ENCODE measurements at places on chromosomes 5 and 9.

DNA sequence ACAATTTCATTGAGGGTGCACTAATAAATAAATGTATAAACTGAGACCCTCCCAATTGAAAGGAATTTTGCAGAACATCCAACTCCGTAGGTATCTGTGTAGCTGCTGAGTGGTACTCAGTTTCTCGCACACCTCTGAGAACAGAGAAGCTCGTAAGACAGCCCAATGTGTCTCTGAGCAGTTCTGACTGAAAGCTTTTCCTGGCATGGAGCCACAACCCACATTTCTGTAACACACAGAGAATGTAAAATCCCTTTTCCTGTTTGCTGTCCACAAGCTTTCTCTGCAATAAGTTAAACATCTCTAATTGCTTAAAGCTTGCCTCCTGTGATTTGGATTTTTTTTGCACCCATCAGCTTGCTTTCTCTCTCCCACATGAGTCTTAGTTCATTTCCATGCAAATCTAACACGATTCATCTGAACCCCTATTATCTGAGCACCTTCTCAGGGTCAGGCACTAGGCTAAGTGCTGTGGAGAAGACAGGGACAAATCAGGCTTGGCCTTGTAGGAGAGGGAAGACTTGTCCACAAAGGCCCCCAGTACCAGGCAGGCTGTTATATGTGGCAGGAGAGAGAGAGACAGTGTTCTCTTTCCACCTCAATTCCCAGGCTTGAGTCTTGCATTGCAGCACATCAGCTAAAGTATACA is 44.2 kb upstream of the COL15A1 start:
- no peak for DNase-seq

- DNase-seq = no peak
Measured at GRCh38 chr9:95437559-95437958, 79.2 kb downstream of the PTCH1 start.

- DNase-seq = no peak
Measured at GRCh38 chr5:89584339-89584956, 701.5 kb upstream of the MEF2C start.

DNA sequence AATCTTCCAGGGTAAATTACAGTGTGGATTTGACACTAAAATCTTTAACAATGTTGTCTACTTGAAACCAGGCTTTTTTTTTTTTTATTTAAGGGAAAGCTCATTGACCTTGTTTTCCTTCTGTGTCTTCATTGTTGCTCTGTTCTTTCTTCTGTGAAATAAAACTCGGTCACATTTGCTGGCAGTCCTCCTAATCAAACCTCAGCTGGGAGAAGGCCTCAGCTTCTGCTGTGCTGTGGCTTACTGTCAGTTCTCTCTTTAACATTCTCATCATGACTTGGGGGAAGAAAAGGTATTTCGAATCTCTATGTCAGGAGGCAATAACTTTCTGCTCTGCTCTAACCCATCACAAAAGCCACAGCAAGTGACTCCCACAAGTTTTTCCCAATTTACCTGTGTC is 268.9 kb downstream of the ZNF608 start:
- no peak for DNase-seq

DNA sequence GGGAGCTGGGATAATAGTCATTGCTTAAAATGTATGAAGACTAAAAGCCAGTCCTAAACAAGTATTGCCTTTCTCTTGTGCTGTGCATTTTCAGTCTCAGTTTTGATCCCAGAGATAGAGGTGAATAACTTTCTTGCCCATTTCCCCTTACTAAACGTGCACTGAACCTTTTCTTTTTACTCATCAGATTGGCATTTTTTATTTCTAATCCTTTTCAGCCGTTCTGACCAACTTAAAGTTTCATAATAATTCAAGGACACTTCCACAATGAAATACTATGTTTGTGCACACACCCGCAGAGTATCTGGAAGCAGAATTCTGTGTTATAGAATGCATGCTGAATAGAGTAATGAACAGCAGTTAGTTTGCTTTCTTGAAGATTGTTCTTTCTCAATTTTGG is 343.6 kb downstream of the LRRC70 start:
- no peak for DNase-seq

GRCh38 chr5:17666726-17667235 is 32.5 kb downstream of the TAF11L14 start:
- DNase-seq = no peak

GRCh38 chr5:111694133-111694532 is 62.9 kb downstream of the NREP start:
- DNase-seq = no peak

GRCh38 chr5:137481596-137481995 is 17.5 kb downstream of the SPOCK1 start:
- no peak for DNase-seq

GRCh38 chr5:85140471-85140870 is 755.8 kb upstream of the EDIL3 start:
- DNase-seq = no peak

- DNase-seq = no peak
Measured at GRCh38 chr5:74261866-74262265, 378.7 kb downstream of the ENC1 start.

DNA sequence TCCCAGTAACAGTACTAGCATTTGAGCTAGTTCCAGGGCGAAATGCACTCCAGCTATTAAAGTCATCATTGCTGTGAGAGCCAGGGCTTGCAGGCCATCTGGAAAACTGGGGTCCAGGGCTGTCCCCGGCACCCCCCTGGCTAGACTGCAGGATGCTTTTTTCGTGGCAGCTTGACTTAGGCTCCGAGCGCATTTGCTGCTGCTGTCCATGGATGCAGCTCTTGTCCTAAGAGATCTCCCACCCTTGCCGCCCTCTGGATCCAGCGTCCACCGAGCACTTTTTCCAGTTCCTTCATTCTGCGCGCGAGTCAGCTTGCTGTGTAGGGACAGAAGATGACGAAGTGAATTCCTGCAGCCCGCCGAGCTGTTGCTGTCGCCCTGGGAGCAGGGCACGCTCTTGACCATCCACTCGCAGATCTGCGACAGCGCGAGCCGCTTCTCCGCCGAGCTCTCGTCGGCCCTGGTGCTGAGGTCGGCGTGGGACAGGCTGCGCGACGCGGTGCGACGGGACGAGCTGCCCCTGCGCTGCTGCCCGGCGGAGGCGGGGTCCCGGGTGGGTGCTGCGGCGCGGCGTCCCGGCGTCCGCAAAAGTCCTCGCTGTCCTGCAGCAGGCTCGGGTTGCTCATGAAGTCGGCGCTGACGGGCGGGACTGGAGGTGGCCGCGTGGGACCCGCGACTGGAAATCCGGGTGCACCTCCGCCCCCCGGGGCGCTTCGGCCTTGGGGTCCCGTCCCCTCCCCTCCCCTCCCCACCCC is 30.7 kb downstream of the OR2V1 start:
- DNase-seq = peak; percentile 10

DNA sequence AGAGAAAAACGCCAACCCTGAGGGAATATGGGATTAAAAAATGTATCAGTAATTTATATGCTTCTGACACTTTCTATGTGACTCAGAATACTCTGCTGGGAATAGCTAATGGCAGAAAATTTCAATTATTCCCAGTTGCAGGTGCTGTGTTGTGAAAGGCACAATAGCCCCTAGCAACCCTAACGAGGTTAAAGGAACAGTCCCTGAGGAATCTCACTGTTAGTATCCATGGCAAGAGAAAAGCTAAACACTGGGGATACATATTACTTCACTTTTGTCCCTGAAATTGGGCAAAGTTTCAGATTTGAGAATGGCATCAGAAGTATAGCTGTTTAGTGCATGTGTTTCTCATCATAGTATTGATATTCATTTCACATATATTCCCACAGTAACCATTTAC is 555.0 kb downstream of the RAB3C start:
- DNase-seq = no peak

DNA sequence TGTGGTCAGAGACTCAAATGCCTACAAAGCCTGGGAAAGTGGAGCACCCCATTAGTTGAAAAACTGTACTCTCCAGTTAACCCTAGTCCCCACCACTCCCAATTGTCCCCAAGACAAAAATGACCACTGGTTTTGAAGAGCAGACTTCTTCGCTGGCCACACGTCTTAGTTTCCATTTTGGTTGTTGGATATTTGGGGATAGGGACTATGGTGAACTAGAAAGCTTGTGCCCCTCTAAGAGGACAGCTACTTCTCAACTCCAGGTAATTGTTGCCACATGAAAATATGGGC is 109.4 kb upstream of the SPRY4 start:
- no peak for DNase-seq

DNA sequence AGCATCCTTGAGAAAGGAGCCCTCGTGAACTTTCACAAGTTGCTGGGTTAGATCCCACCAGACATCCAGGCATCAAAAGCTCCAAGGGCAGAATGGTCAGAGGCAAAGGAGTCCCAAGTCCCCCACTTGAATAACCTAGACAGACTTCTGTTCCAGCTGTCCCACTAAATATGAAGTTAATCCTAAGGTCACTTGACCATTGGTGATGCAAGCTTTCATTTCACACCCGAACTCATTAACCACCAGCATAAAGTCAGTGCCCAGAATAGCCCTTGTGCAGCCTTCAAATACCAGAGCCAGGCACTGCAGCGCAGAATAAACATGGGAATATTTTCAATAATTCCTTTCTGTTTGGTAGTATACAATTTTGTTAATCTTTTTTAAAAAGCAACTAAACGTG is 28.9 kb downstream of the OXCT1 start:
- DNase-seq = no peak

DNA sequence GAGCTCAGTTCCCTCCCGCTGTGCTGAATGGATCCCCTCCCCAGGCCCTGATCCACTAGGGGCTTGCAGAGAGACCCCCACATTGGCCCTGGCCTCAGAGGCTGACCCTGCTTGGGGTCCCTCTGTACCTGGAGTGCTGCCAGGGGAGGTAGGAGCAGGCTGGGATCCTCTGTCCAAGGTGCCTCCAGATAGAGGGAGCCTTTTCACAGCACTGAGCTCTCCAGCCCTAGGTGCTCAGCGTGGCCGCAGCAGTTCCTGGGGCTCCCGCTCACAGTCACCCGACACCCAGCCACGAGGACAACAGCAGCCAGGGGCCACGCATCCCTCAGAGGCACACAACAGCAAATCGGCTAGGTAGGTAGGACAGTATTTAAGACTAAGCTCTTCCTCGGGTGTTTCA is 62.2 kb upstream of the IRX2 start:
- no peak for DNase-seq

DNA sequence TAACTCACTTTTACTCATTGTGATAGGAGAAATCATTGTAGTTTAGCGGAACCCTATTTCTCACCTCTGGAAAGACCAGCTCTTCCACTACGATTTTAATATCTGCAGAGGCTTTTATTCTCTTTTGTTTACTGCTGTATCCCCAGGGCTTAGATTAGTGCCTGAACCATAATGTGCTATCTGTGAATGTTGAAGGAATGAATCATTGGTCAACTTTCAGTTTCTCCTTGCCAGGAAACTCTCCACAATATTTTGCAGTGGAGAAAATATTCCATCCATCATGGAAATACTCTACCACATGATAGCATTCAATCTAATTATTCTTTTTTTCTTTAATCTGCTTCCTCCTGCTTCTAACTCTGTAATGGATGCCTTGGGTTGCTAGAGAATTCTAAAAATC is 263.5 kb upstream of the PTPRD start:
- DNase-seq = no peak

- DNase-seq = no peak
Measured at GRCh38 chr9:89720696-89721175, 115.9 kb downstream of the GADD45G start.

- no peak for DNase-seq
Measured at GRCh38 chr5:14750712-14751111, 86.2 kb downstream of the OTULIN start.

DNA sequence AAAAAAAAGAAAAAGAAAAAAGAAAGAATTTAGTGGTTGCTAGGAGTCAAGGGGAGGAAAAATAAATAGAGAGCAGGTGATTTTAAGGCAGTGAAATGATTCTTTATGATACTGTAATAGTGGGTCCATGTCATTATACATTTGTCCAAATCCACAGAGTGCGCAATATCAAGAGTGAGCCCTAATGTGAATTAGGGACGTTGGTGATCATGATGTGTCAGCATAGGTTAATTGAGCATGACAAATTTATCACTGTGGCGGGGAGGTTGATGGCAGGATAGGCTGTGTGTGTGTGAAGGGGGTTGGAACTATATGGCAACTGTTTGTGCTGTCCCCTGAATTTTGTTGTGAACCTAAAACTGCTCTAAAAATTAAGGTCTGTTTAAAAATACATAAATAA is 357.8 kb downstream of the ICE1 start:
- no peak for DNase-seq

GRCh38 chr5:120430572-120430971 is 33.5 kb upstream of the PRR16 start:
- no peak for DNase-seq

GRCh38 chr5:33691856-33692255 is 199.9 kb downstream of the ADAMTS12 start:
- no peak for DNase-seq

DNA sequence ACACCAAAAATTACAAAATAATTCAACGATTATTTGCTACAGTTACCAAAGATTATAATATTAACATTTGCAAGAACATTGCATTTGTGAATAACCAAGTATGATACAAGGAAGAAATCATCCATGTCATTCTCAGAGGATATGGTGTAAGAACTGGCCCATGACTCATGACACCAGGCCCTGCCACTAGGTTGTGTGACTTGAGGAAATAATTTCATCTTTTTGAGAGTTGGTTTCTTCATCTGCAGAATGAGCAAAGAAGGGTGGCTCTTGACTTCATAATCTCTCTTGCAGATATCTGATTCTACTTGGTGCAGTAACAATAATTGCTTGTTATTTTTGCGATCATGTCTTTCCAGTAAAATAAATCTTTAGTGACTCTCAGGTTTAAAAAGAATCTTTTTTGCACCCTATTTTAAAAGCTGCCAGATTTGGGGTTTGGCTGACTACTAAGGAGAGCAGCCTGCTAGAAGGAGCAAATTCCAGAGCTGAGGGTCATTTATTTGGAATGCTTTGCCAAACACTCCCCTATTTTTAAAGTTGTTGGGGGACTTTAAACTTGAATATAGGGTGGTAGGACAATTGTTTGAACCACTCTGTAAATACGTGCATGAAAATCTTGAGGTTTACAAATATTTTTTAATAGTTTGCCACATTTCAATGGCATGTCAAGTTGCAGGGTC is 23.5 kb downstream of the ITGA1 start:
- no peak for DNase-seq

- no peak for DNase-seq
Measured at GRCh38 chr5:76443066-76443800, 40.1 kb downstream of the IQGAP2 start.

- DNase-seq = no peak
Measured at GRCh38 chr9:81777482-81777881, 88.1 kb upstream of the TLE1 start.

- DNase-seq = no peak
Measured at GRCh38 chr5:9516591-9516990, 29.3 kb downstream of the SEMA5A start.

Data from breast epithelium (tissue), 4 donors.